Gastroesophageal sphincter (tissue), 4 donors: ENCODE measurements at places on chromosomes 5 and 9. TPM values are rescaled to one million over a fixed set of nuclear protein-coding genes. Genes with fewer than 3 reads are reported as not detected.
A peak's percentile ranks its signal among the peaks of the same experiment; 100 is the strongest.

BRIX1 gene
- 25.8 TPM for total RNA-seq

PCDHGA10 gene
- 5.4 TPM for total RNA-seq

GRCh38 chr9:70979966-70980365 is 141.5 kb downstream of the TRPM3 start:
- no peak for ATAC-seq

DNA sequence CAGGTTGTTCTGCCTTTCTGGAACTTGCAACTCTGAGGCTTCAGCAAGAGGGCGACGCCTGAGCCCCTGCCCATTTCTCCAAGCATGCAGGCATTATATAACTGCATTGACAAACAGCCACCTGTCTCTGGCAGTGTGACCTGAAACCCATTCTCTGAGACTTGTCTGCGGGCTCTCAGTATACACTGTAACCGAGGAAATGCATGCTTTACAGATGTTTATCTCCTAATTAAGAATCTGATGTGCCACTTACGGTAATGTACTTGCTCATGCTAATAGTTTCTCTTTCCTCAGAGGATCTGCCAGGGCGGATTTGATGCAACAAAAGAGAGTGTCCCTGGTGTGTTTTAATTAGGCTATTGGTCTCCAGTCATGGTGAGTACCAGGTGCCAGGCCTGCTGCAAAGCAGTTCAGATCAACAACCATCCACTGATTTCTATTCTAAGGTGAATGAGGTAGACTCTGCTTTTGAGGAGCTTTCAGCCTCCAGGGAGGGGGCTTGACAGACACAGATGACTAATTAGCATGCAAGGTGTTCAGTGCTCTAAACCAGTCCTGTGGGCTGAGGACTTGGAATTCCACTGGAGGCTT is 593.7 kb upstream of the KLF4 start:
- no peak for ATAC-seq

DNA sequence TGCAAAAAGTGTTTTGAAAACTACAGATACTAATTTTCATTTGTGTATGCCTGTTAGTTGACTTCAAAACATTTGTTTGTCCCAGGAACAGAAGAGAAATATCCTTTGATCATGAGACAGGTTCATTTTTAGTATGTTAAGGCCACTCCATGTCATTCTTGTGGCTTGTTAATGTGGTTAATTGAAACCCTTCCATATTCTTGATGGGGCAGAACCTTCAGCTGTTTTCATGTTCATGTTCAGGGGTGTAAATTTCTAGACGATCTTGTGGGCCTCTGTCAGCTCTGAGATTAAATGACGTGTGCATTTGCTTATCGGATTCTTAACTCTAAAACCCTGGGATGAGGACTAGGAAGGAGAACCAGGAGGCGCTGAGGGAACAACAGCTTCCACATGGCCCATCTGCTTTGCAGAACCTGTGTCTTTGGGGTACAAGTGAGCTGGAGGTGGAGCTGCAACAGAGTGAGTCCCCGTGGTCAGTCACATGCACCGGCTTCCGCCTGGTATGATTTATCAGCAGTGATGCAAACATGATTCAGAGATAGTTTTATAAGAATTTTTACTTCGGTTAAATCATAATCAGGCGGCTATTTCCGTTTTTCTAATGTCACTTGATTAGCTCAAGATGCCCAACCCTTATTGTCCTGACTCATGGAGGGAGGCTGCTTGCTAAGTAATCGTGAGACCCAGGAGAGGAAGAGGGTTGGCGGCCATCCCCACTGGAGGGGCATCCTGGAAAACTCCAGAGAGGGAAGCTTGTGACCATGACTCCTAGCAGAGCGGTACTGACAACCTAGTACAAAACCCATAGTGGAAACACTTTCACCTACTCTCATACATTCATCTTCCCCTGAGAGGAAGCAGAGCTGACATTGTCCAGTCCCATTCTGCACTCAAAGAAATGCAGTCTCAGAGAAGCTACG is 138.4 kb downstream of the C9orf152 start:
- ATAC-seq = peak; percentile 64
